ENCODE measurements at places on chromosomes 16 and 17.
A peak's percentile ranks its signal among the peaks of the same experiment; 100 is the strongest.

- H3K36me3 ChIP-seq, result peaks cover 11% of the 10 kb centered on the region
- no peaks in the 10 kb centered on the region for H3K27me3 ChIP-seq
- no peak overlapping the region for H3K27ac ChIP-seq
- no peak for DNase-seq
- no peak overlapping the region for H3K4me3 ChIP-seq
Measured at GRCh38 chr17:31533546-31534155, 142.2 kb downstream of the RAB11FIP4 start.

DNA sequence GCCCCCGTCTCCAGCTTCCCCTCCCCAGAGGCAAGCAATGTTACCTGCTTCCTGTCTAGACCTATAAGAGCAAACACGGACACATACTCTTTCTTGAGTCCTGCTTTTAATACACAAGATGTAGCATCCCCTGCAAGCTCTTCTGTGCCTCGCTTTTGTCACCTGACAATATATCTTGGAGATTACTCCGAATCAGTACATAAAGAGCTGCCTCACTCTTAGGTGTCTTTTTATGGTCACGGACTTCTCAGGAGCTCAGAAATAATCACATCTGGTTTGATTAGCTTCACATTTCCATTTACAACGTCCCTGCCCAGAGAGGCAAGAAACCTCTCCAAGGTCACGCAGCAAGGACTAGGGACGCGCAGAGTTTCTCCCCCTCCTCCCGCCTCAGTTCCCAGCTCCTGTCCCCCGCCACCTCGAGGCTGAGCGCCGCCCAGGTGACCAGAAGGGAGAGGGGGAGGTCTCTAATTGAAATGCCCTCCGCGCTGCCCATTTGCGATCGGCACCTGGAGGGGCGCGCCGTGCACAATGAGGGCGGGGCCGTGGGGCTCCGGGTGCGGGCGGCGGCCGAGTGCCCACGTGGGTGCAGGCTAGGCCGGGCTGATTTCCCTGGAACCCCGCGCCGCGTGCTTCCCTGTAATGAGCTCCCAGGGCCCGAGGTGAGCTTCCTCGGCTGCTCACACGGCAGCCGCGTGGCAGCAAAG lies 13.8 kb upstream of the SEZ6 start:
- H3K27ac ChIP-seq, result no peak overlapping the region
- DNase-seq, result no peak
- peaks cover 54% of the 10 kb centered on the region for H3K27me3 ChIP-seq
- H3K4me3 ChIP-seq, result no peak overlapping the region

DNA sequence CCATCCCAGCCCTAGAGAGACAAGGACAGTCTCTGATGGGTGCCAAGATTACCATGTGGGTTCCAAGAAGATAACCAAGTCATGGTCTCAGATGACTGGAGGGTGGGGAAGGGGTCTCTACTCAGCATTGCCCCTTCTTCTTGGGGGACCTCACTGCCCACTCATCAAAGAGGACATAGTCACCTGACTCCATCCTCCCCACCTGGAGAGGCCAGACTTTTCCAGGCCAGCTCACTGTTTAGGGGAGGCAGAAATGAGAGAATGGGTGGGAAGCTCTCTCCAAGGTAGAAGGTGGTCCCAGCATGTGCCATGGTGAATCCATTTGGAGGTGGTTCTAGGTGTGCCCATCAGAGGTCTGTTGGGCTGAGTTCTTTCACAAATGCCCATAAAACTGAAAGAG lies 20.7 kb upstream of the IL21R start:
- peaks cover 16% of the 10 kb centered on the region for H3K36me3 ChIP-seq
- H3K27ac ChIP-seq, result no peak overlapping the region
- H3K4me1 ChIP-seq, result peaks cover 54% of the 10 kb centered on the region
- H3K4me3 ChIP-seq, result no peak overlapping the region
- no peak for DNase-seq

- DNase-seq, result no peak
- H3K27ac ChIP-seq, result peak overlapping the region; percentile 36
- H3K4me3 ChIP-seq, result no peak overlapping the region
- no peaks in the 10 kb centered on the region for H3K4me1 ChIP-seq
Measured at GRCh38 chr17:75888484-75888883, 8.3 kb downstream of the TRIM65 start.

- H3K4me1 ChIP-seq, result no peaks in the 10 kb centered on the region
- no peak overlapping the region for H3K27ac ChIP-seq
- DNase-seq, result no peak
- H3K4me3 ChIP-seq, result no peak overlapping the region
- H3K27me3 ChIP-seq, result no peaks in the 10 kb centered on the region
Measured at GRCh38 chr17:80337195-80337895, 76.7 kb downstream of the RNF213 start.

Measured in activated CD4-positive, alpha-beta T cell treated with anti-CD3 and anti-CD28 coated beads, Interleukin-2, amount 10 ng/mL, durations not matched to agents 7 days and 5 days (primary cell).